ENCODE measurements at places on chromosomes 6 and 20.

DNA sequence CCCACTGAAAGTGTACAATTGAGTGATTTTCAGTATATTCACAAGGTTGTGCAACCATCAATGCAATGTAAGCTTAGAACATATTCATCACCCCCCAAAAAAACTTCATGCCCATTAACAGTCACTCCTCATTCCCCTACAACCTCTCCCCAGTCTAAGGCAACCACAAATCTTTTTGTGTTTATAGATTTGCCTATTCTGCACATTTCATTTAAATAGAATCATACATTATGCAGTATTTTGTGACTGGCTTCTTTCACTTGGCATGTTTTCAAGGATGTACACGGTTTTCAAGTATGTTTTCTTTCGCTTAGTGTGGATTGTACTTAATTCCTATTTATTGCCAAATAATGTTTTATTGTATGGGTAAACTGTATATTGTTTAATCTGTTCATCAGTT lies 329.3 kb upstream of the RNF24 start:
- no peak for DNase-seq

- no peak for DNase-seq
These were observed 23.7 kb upstream of the ZC3H12D start for GRCh38 chr6:149508485-149508884.

DNA sequence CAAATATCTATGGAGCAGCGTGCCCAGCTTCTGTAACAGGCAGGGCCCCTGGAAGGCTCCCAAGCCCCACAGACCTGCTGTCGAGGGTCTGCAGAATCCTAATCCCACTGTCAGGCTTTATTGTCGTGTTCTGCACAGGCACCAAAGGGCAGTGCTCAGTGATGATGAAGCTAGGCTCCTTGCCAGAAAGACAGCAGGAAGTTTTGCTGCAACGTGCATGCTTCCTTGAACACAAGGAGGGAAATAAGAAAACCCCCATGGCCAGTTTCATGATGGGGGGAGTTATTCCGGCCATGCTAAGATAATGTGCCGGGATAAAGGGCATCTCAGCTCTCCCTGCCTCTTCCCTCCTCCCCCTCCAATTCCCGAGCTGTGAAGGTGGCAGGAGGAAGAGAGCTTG lies 109.4 kb upstream of the KCNG1 start:
- DNase-seq, result no peak

DNA sequence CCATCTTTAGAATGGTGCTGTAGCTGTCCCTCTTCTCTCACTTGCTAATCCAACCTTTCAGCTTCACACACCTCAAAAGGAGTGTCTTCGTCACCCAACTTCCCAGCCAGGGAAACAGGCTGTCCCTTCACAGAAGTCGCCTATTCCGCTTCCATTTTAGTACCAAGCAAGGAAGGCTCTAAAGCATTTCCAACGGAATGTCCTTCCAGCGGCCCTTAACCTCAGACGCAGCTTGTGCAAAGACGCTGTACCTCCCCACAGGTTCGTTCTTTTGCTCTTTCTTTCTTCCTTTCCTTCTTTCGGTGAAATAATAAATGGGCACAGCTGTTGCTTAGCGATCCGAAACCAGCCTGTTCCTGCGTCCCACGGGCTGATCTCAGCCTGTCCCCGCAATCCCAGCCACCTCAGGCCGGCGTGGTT lies 1.5 kb downstream of the PTPRT start:
- DNase-seq, result no peak

- no peak for DNase-seq
These were observed 47.2 kb upstream of the SLCO4A1 start for GRCh38 chr20:62595069-62595468.

- DNase-seq, result no peak
These were observed 185.8 kb upstream of the MAN1A1 start for GRCh38 chr6:119535332-119535731.

DNA sequence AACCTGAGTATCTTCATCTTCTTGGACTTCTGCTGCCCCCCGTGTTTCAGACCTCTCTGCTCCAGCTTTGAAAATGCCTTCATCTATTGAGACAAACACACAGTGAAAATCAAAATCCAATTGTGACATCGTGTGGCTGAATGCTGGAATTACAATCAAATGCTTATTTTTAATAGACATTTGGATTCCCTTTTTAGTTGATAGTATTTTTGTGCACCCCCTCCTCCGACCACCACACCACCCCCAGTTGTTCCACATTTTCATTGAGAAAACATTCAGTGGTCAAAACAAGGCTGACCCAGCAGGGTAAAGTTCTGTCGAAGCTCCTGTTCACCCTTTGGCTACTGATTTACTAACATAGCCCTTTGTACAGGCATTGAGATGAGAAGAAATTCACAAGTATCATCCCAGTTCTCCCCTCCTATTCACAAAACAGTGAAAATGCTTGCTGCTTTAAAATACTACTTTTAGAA lies 79.0 kb downstream of the NRSN1 start:
- no peak for DNase-seq

DNA sequence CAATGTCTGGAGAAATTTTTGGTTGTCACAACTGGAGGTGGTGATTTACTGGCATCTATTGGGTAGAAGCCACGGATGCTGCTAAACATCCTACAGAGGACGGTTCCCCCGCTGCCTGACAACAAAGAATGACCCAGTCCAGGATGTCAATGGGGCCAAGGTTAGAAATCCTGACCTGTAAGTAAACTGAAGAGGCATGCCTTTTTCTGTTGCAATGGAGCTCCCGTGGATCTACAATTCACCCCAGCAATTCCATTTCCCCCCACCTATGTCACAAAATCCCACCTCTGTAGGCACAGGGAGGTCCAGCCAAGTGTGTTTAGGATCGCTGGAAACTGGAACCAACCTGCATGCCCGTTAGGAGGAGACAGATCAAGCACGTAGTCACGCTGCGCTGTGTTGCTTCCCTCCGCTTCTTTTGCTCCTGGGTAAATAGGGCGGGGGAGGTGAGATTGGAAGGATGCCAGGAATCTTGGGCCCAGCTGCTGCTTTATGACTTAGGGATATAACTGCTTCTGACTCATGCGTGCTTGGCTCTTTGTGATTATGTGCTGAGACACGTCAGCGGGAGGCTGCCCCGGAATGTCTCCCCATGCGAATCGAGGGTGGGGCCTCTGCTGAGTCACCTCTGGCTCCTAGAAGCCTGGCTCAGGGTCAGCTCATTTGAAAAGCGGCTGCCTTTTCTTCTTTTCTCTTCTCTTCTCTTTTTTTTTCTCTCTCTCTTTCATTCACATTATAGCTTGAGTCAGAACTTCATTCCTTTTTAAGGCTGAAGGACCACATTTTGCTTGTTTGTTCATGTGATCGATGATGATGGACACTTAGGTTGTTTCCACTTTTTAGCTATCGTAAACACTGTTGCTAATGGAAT lies 12.4 kb upstream of the PEDS1 start:
- peak; percentile 76 for DNase-seq
